ENCODE measurements at places on chromosomes 7 and 10. TPM values are rescaled to one million over a fixed set of nuclear protein-coding genes. Genes with fewer than 3 reads are reported as not detected.

Gene TACC2
- polyA plus RNA-seq, result 51.4 TPM

- no peak for DNase-seq
Observed at GRCh38 chr7:290554-291372, 793 bp downstream of the FOXL3 start.

GRCh38 chr10:126119599-126119998, 223.2 kb downstream of the FANK1 start:
- DNase-seq, result no peak

- DNase-seq, result no peak
Observed at GRCh38 chr7:29319719-29320521, 125.3 kb downstream of the CHN2 start.

Gene STAMBPL1
- polyA plus RNA-seq, result 1.4 TPM

DNA sequence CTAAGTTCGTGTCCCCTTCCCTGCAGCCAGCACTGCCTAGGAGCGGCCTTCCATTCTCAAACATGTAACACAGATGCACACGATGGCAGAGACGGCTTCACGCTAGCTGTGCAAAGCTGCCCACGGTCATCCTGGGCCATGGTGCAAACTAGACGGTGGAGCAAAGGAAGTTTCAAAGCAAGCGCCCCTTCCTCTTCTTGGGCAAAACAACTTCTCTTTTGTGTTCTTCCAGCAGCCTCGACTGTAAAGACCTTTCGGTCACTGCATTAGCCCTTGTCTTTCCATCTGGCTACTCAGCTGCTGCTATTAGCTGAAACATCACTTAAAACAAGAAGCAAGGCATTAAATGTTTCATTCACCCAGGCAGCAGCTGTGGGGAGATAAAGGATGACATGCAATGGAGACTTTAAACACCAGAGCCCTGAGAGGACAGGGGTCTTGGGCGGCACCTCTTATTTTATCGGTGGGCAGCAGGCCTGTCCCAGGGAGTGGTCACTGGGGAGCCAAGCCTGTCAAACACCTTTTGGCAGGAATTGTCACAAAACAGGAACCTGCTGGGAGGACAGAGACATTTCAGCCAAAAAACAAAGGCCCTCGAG, 214.8 kb downstream of the KLF6 start:
- DNase-seq, result no peak

DNA sequence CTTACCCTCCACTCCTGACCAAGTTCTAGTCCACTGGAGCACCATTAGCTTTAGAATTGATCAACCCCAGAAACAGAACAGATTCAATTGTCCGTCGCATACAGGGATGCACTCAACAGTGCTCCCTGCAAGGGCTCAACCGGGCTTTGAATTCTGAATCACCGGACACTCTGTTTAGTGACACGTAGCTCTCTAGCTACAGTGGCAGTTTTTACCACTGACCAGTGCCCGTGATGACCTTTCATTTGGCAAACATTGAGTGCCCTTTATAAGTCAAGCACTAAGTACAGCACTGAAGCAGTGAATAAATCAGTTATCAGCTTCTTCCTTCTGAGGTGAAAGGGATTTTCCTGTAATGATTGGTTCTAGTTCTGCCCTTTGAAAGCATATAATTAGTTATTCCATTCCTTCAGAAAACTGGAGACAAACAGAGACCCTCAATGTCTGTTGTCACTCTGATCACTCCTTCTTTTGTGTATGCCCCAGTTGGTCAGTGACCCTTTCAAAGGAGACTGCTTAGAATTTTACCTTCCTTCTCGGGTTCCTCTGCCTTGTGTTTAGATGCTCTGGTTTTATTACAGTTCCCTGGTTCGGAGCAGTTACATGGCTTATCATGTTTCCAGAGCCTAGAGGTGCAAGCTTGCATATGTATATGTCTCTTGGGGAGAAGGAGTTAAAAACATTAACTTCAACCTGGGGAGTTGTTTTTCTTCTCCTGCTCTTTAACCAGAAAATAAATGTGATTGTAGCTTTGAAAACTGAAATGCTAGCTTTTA, 68.9 kb downstream of the ZNF365 start:
- no peak for DNase-seq

- no peak for DNase-seq
Observed at GRCh38 chr7:152710153-152710442, 34.2 kb upstream of the XRCC2 start.

GRCh38 chr10:114715171-114715670, 57.1 kb upstream of the ABLIM1 start:
- DNase-seq, result no peak

Gene POLR2J3
- 78.2 TPM for polyA plus RNA-seq

Gene PRR15
- polyA plus RNA-seq, result 4.7 TPM

Gene COBL
- polyA plus RNA-seq, result 20.6 TPM

- DNase-seq, result no peak
Observed at GRCh38 chr7:81296726-81297125, 377.9 kb upstream of the SEMA3C start.

- DNase-seq, result no peak
Observed at GRCh38 chr10:72462261-72462660, 107.5 kb upstream of the DNAJB12 start.

- DNase-seq, result no peak
Observed at GRCh38 chr10:125775491-125776106, at the start of gene MMP21. MMP21 (minus strand) TSS chr10:125775821; CDS start chr10:125775821, 0 bp downstream.

Measured in renal pelvis (tissue), 12 donors.